ENCODE measurements at places on chromosomes 7 and 10.

DNA sequence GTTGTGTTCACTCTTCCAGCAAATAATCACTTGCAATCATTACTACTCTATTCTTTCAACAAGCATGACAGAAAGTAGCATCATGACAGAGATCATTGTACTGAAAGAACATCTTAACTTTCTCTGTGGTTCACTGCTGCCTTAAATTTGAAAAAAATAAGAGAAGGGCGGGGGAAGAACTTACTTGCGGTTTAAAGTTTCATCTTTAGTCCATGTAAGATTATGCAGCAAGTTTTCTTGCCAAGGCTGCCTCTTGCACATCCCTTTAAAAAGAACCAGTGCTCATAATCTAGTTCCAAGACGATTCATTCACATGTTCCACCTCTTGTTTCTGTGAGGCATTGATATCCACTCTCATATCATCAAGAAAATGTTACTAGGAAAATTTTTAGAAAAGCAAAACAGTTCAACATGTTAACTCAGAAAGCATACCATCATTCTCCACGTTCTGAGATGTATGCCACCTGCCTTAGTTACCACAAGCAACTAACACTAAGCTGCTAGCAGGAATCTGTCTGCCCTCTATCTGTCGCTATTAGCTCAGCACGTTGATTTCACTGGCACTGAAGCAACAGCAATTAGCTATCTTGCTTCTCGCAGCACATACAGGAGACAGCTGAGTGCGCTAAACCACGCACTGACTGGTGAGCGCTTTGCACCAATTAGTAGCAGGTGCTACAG, at the start of gene PCDH15:
Gene PCDH15 (minus strand): TSS at position 491 of the 681 bp plus-strand sequence. CDS start 136,969 bp downstream, outside the sequence.
- DNase-seq, result no peak

GRCh38 chr7:151462306-151462779, 22.4 kb upstream of the CRYGN start:
- DNase-seq, result no peak

DNA sequence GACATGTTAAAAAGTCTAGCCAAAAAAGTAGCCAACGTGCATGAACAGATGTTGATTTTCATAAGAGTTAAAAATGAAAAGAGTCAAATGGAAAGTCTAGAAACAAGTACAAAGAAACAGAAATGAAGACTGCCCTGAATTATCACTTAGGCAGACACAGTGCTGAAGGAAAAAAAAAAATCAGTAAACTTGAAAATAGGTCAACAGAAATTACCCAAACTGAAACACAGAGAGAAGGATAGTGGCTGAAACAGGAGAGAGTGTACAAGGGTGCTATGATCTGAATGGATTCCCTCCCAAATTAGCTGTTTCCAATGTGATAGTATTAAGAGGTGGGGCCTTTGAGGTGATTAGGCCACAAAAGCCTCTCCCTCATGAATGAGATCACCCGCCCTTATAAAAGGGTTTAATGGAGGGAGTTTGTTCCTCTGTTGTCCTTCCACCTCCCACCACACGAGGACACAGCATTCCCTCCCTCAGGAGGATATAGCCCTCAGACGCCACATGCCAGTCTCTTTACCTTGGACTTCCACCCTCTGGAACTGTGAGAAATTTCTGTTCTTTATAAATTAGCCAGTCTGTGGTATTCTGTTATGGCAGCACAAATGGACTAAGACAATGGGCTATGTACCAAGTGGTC, 249.7 kb downstream of the AHR start:
- no peak for DNase-seq

DNA sequence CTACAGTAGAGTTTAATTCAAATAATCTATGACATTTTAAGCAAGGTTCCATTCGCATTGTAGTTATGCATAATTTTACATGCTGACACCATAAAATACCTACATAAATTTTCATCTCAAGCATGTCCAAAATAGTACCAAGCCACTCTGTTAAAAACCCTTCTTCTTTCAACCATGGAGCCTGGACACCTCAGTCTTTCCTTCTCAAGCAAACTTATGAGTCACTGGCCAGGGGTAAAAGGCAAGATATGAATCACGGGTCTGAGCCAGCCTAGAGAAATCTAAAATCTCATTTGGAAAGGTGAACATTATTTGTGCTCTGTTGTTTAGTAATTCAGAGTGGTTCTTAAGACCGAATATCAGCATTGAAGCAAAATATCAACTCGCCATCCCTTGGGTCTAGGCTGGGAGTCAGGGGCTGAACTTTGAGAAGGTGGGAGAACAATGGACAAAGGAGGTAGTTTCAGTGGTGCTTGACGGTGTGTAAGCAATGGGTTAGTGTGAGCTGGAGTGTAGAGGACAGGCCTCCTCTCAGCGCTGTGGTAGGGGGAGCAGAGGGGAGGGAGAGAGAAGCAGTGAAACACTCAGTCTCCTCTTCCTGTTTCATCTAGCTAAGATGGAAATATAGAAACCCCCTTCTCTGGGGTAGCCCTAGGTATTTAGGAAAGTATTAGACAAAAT, 19.1 kb upstream of the GPAM start:
- no peak for DNase-seq

DNA sequence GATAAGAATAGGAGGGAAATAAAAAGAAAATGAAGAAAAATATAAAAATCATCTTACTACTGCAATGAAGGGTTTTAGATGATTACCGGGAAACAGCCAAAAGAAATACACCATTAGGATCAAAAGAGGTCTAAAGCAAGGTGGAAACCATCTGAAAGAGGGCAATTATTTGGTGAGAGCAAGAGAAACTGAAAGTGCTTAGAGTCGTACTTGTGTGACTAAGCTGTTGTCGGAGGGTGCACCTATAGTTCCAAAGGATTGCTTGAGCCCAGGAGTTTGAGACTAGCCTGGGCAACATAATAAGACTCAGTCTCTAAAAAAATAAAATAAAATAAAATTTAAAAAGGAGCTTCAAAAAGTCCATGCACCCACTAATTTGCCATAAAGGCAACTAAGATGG, 169.5 kb downstream of the DKK1 start:
- no peak for DNase-seq

- DNase-seq, result no peak
Observed at GRCh38 chr7:111980725-111981124, 225.5 kb downstream of the DOCK4 start.
